ENCODE measurements at places on chromosomes 7 and 10.

DNA sequence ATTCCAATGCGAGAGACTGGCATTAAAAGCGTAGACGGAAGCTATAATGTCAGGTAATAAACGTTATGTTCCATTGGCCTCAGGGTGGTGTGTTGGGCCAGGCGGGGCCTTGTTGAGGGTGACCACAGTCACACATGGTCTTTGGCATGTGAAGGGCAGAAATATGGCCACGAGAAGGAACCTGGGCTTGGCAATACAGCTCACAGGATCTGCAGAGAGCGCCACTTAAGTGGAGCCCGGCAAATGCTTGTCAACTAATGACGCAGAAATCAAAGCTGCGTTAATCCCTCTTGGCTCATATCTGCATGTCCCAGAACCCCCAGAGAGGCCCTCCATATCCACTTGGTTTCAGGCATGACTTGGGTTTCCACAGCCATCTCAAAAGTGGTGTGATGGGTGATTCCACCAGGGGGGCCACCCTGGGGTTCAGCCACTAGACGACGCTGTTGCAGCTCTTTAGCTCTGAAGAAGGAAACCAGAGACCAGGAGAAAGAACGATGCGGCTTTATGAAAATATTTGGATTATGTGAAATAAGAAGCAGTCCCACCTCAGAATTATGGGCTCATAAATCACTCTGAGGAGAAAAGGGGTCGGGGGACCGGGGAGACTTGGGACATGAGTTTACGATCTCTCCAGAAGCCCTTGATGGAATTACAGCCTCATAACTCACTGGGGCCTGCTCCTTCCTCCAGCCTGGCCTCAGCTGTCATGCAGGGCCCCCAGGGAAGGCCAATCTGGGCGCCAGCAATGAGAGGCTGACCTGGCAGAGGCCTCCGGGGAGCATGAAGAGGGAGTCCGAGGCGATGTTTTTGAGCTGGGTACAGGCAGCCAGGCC is 462.5 kb downstream of the PLXNA4 start:
- no peak for DNase-seq

- DNase-seq: no peak
Observed at GRCh38 chr7:133230591-133231194, 22.2 kb upstream of the EXOC4 start.

GRCh38 chr7:15783987-15784693 is 97.7 kb upstream of the MEOX2 start:
- DNase-seq: no peak

GRCh38 chr7:142711746-142712616 is 37.3 kb upstream of the PRSS1 start:
- no peak for DNase-seq

DNA sequence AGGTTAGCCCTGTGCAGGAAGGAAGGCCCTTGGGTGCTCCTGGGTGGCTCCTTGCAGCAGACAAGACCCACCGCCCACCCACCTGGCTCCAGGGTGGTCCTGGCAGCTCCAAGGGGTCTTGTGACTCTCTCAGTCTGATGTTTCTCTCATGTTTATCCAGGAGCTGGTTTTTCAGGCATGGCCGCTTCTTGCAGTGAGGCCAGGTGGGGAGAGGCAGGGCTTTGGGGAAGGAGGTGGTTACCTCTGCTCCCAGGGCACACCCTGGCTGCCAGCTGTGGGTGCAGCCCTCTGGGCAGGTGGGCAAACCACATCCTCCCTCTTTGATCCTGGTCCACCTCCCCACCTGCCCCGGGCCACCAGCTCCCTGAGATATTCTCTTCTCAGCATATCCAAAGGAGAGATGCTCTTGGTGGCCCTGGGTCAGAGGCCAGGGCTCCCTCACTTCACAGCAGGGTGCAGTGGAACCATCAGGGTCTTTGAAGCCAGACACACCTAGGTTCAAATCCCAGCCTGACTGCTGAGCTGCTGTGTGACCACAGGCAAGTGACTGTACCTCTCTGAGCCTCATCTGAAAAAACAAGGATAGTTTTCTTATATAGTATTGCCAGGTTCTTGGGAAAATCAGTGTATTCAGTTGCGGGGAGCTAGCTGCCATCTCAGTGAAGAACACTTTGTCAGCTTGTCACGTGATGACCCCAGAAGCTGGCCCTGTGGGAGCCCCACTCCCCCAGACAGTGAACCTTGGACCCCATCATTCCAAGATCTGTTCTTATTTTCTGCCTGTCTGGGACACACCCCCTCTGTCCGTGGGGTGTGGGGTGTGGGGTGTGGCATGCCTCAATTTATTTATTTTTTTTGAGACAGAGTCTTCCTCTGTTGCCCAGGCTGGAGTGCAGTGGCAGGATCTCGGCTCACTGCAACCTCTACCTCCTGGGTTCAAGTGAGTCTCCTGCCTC is 11.5 kb downstream of the GTF2IRD1 start:
- no peak for DNase-seq

DNA sequence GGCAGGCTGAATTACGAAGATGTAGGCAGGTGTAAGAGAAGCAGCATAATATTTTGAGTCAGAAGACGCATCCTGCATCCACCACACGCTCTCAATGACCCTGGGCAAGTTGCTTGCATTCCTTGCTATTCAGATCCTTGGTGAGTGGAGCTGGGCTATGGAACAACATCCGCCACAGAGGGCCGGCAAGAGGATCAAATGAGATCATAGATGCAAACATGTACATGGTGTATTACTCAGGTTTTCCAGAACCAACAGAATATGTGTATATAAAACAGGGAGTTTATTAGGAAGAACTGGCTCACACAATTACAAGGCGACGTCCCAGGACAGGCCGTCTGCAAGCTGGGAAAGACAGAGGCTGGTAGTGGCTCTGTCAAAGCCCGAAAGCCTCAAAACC is 51.5 kb downstream of the ADAM12 start:
- DNase-seq: no peak

- no peak for DNase-seq
Observed at GRCh38 chr7:108193594-108194498, 63.7 kb upstream of the LAMB4 start.

DNA sequence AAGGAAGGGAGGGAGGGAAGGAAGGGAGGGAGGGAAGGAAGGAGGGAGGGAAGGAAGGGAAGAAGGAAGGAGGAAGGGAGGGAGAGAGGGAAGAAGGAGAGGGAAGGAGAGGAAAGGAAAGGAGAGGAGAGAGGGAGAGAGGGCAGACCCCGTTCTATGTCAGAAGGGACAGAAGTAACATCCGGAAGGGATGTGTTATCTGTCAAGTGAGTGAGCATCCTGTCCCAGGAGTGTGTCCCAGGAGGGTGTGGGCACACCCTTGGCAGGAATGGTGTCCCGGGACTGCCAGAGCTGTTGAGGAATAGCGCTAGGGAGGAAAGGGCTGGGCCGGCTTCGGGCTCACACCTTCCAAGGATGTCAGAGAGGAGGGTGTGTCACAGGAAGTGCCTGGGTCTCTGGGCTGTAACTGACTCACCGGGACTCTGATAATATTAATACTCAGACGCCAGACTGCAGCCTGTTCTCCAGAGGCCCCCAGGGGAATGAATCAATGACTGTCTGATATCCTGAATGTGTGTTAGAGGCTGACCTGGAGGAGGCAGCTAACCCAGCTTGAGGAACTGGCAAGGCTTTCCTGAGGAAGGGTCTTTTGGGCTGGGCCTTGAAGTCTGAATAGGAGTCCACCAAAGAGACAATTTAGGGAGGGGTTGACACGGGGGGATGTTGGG is 125.6 kb upstream of the TNRC18 start:
- no peak for DNase-seq

DNA sequence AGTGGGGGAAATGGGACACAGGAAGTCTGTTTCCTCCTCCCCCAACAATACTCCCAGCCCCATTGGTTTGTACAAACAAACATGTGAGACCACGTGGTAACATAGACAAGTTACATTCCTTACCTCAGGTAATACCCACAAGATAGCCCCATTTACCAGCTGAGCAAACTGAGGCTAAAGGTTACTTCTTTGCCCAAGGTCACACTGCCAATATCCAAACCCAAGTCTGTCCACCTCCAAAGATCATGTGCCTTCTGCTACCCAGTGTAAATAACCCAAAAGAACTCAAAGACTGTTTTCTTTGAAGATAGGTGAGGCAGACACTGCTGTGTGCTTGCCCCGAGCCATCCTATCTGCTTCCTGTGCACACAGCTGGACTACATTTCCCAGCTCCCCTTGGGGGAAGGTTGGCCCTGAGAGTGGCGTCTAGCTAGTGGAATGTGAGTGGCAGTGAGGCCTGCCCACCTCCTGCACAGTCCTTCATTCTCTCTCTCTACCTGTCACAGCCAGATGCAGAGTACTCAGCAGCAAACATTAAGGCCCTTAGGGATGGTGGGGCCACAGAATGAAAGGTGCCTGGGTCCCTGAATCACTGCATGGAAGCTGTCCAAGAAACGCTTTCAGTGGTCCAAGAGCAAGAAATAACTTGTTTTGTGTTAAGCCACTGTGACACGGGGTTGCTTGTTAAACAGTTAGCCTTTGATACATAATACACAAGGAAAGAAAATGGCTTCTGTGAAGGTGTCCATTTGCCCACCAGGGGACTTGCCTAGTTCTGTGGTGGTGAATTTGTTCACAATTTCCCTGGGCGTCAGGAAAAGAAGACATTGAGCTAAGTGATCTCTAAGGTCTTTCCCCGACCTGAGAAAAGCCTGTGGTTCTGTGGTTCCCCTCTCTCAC is 257.7 kb upstream of the NFE2L3 start:
- no peak for DNase-seq

DNA sequence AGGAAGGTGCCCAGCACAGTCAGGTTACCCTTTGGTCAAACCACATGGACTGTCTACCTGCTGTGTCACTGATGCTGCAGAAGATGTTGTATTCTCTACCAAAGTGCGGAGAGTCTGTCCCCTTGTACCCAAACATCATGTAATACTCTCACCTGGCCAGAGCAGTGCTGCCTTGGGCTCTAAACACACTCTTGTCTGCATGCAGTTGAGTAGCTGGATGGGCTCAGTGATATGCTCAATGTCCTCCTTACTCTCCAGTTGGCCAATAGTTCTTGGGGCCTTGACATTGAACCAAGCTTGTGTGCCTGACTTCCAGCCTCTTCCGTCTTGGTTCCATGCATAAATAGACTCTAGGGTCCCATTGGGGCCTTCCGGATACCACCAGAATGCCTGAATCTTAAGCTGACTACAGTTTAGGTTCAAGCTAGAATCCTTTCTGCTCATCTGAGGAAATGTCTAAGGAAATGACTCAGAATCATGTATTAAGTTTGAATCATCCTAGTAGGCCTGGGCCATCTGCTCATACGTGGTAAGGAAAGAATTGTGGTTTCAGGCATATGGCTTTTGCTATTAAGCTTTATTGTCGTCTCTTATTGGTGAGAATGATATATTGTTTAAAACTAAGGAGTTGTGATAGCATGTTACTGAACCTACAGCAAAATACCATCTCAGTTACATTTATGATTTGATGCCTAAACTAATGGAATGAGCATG is 118.0 kb downstream of the OTUD1 start:
- no peak for DNase-seq

- no peak for DNase-seq
Observed at GRCh38 chr7:100247152-100247757, 27.5 kb downstream of the PVRIG start.

DNA sequence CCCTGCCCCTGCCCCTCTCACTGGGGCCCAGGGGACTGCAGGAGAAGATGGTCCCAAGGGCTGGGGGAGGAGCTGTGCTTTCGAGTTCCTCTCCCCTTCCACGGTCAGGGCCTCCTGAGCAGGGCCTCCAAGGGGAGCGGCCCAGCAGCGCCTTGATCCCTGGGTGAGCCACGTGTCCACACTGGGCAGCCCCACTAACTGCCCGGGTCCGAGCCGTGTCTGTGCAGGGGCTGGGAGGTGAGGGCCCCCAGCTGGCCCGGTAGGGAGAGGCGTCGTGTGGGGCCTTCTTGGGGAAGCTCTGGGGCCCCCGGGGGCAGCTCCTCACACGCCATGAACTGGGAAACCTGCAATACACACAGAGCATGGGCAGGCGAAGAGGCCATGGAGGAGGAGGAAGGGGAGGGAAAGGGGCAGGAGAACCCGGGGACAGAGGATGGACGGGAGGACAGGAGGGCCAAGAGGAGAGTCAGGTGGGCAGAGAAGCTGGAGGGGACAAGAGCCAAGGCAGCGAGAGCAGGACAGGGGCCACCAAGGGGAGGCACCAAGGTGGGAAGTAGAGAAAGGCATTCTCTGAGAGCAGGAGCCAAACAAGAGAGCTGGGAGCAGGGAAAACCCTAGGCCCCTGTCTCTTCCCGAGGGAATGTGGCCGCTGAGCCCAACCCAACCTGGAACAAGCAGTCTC is 32.8 kb downstream of the KCNH2 start:
- no peak for DNase-seq

DNA sequence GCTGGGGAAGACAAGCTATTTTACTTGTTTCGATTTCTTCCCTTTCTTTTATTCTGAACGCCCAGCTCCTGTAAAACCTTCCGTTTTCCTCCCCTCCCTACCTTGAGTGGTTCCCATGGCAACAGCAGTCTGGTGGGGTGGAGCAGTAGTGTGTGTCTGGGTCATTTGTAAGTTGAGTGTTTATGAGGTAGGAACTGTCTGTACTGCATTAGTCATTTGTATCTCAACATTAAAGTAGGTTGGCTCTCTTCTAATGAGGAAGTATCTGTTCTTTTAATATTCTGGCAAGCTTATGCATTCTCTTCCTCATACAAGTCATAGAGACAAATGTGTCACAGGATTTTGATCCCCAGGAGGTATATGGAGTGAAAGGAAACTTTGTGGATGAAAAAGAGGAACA is 85.3 kb upstream of the CCDC6 start:
- DNase-seq: no peak

DNA sequence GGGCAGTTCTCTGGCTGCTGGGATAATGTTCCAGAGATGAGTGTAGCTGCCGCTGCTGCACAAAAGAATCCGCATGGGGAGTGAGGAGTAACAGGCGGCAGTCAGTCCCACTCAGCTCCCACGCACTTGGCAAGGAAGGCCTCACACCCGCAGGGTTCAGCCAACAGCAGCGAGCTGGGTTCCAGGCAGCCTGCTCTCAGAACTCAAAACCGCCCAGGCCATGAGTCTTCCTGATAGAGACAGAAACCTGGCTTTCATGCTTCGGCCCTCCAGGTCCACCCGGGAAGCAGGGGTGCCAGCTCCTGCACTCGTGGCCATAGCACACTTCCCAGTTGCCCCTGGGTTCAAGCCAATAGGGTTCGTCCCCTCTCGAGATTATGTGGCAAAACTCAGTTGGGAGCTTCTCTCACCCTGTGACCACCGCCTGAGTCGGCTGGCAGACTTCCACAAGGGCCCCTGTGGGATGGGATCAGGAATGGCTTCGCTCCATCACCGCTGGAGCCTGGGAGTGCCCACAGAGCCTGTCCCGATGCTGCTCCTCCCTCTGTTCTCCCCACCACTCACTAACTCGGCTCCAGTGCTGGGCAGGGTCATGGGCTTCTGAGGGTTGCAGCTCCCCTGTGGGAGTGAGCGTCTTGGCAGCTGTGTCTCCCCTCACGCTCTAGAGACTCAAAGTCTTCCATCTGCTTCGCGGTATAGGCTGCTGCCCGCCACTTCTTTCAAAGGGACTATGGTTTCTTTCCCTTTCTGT is 20.6 kb downstream of the CLRN3 start:
- no peak for DNase-seq

All from stimulated activated CD4-positive, alpha-beta T cell treated with anti-CD3 and anti-CD28 coated beads, Interleukin-12 subunit alpha, Interleukin-12 subunit beta, amount 100 ng/mL, for 24 hours (primary cell).